Activated CD8-positive, alpha-beta memory T cell treated with anti-CD3 and anti-CD28 coated beads for 48 hours (primary cell): ENCODE measurements at places on chromosomes 4 and X.

GRCh38 chr4:37590016-37590415 lies 96.2 kb downstream of the RELL1 start:
- DNase-seq, result no peak

DNA sequence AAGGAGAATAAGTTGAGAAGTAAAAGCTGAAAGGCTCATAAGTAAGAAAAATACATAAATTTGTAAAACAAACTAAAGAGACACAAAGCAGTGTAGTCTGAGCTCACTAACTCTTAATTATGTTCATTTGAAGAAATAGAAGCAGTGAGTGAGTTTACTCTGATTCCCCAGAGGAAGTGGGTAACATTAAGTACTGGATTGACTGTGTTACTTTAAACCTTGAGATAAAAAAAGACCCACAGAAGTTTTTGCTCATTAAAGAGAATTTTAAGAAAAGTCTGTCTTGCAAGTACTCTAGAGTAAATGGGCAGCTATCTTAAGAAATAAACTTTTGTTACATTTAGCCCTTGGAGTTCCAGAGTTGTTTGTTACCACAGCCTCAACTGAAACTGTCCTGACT lies 2466.9 kb downstream of the PCDH7 start:
- DNase-seq, result no peak

DNA sequence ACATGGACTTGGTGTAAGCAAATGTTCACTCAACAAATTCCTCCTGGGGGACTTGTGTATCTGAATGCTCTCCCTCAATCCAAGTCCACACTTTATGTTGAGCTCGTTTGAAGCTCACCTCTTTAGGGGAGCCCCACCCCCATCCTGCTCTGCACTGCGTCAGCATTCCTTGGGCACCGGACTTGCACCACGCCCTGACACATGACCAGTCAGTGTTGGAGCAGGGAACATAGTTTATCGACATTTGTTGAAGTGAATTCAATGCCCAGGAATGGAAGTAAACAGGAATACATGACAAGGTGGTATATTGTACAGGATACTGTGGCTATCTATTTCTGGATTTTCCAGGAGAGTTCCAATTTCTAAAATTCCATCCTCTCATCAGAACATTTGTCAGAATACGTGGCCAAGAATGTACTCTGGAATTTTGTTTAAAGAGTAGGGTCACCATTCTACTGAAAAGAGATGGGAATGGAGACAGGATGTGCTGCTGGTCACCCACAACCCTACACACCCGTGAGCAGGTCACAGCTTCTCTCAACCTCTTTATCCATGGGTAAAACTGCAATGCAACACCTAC lies 60.0 kb upstream of the LNX1 start:
- DNase-seq, result no peak

DNA sequence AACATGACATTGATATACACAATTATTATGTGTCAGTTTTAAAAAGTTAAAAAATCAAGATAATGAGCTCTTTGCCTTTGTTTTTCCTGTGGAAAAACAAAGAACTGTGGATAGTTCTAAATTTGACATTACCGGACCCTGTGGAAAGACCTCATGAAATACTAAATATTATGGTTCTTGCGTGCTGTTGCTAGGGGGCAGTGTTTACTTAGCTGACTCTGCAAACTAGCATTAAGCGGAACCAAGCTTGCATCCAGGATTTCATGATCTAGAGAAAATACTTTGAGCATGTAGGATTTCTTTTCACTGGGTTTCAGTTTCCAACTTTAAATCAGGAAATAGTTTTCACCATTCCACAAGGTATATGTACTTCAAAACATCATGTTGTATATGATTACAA lies 33.6 kb downstream of the CLCN4 start:
- DNase-seq, result no peak

DNA sequence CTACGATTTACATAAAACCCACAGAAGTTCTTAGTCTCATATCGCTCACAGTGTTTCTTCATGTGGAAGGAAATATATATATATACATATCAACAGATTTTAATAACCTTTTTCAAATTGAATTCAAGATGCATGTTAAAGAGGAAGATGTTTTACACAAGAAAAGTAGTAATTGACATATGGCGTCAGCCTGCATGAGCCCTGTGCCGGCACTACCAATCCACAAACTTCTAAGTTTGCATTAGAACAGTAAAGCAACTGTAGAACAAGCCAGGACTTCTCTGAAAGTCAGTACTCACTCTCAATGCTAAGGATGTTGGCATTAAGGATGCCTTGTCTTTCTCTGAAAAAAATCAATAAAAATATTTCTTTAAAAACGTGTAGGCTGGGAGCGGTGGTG lies 441.3 kb upstream of the SMIM31 start:
- DNase-seq, result no peak

- no peak for DNase-seq
Observed at GRCh38 chrX:78124307-78124706, 15.1 kb downstream of the TAF9B start.

DNA sequence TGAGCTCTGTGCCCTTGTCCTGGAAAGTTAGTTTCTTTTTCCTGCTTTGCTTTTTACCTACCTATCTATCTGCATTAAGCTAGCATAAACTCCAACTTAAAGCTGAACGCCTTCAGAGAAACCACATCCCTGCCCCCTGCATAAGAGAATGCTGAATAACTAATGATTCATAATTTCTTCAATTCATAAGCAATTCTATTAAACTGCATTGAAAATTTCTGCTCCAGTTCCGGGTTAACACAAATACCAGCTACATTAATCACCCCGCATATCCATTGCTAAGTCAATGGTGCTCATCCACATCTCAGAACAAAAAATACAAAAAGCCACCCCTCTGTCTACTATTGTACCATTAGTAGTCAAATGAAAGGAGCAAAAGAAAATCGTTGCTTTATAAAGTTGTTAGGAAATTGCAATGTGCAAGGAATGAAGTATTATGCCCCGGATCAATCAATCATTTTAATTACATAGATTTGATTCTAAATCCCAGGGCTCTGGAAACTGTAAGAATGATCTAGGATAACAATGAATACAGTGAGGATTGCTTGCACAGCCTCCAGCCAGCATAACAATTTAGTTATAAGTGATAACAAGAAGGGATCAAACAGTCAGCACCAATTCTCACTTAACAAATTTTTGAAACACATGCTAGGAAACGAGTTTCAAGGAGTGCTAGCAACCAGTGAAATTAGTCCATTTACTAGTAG lies 106.8 kb downstream of the ELOVL6 start:
- DNase-seq, result no peak

GRCh38 chr4:153934688-153935017 lies 145.8 kb upstream of the SFRP2 start:
- no peak for DNase-seq

DNA sequence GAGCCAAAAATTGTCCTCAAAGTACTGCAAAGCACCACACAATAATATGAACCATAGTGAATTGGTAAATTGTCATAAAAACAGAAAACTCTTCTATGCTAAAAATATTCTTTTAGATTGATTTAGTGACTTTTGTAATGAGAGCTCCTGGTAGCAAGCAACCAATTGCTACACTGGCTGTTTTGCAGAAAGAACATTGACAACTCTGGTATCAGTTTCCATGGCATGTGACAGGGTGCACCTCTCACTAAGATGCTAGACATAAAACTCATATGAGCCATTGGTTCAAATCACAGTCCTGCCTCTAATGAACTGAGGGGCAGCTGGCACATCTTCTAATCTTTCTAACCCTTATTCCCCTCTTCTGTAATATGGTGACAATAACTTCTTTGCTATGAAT lies 212.2 kb downstream of the HS3ST1 start:
- DNase-seq, result no peak

GRCh38 chrX:104211187-104211586 lies 43.5 kb downstream of the ESX1 start:
- no peak for DNase-seq

- DNase-seq, result no peak
Observed at GRCh38 chrX:22121161-22121560, 89.0 kb downstream of the PHEX start.

DNA sequence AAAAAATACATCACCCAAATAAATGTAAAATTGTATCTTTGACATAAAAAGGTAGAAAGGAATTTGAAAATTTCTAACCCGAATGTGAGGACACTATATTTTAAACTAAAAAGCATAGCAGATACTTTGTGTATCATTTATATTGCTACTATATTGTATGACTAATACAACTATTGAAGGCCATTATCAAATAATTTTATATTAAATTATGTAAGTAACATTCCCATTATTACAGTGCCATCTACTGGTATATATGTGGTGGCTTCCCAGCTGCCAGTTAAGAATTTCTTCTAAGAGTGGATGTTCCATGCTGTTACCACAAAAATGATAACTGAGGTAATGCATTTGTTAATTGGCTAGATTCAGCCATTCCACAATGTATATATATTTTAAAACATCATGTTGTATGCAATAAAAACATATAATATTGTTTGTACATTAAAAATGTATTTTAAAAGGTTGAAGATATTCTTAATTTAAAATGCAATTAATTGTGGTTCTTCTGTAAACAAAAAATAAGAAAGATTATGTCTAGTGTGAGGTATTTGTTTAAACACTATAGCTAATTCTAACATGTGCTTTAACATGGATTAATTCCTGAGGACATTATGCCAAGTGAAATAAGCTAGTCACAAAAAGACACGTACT lies 65.3 kb downstream of the EGF start:
- no peak for DNase-seq

DNA sequence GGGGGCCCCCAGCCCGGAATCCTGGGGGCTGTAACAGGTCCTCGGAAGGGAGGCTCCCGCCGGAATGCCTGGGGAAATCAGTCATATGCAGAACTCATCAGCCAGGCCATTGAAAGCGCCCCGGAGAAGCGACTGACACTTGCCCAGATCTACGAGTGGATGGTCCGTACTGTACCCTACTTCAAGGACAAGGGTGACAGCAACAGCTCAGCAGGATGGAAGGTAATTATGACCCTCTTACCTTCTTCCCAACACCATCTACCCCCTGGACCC lies 1.0 kb downstream of the FOXO4 start:
- DNase-seq, result no peak

GRCh38 chrX:69027181-69028005 lies 137.9 kb downstream of the PJA1 start:
- no peak for DNase-seq
